ENCODE measurements at places on chromosomes 5 and 9. TPM values are rescaled to one million over a fixed set of nuclear protein-coding genes. Genes with fewer than 3 reads are reported as not detected.
A peak's percentile ranks its signal among the peaks of the same experiment; 100 is the strongest.

DNA sequence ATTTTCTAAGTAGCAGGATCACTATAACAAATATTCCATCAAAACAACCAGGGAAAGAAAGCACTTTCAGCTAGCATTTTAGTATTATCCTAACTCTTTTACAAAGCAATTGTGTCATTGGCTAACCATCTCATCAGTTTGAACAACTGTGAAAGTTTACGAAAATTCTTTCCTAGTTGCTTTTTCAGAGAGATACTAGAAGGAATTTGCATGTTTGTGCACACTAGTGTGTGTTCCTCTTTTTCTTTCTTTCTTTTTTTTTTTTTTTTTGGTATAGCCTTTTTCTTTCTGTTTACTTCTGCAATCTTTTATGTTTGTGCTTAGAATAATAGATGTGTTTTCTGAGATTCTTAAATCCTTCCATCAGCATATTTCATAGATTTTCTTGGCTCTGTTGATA lies 124.7 kb upstream of the SEMA6A start:
- no peak for DNase-seq
- no peak overlapping the region for H3K27ac ChIP-seq
- H3K27me3 ChIP-seq, result no peaks in the 10 kb centered on the region
- H3K4me1 ChIP-seq, result peaks cover 3% of the 10 kb centered on the region
- H3K36me3 ChIP-seq, result no peaks in the 10 kb centered on the region
- H3K4me3 ChIP-seq, result no peak overlapping the region

GRCh38 chr9:33320568-33321261 lies 30.4 kb downstream of the NFX1 start:
- peak overlapping the region; percentile 70 for H3K27ac ChIP-seq
- DNase-seq, result peak; percentile 16
- no peak overlapping the region for H3K4me3 ChIP-seq
- H3K27me3 ChIP-seq, result no peaks in the 10 kb centered on the region
- H3K36me3 ChIP-seq, result peaks cover 93% of the 10 kb centered on the region

DNA sequence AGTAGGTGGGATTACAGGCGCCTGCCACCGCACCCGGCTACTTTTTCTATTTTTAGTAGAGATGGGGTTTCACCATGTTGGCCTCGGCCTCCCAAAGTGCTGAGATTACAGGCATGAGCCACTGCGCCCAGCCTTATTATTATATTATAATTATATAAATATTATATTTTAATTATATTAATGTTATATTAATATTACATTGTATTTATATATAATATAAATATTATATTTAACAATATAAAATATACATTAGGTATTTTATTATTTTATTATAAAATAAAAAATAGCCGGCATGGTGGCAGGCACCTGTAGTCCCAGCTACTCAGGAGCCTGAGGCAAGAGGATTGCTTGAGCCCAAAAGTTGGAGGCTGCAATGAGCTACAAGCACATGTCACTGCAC lies 21.6 kb upstream of the GLDC start:
- DNase-seq, result no peak
- H3K27me3 ChIP-seq, result no peaks in the 10 kb centered on the region
- H3K4me3 ChIP-seq, result no peak overlapping the region

DNA sequence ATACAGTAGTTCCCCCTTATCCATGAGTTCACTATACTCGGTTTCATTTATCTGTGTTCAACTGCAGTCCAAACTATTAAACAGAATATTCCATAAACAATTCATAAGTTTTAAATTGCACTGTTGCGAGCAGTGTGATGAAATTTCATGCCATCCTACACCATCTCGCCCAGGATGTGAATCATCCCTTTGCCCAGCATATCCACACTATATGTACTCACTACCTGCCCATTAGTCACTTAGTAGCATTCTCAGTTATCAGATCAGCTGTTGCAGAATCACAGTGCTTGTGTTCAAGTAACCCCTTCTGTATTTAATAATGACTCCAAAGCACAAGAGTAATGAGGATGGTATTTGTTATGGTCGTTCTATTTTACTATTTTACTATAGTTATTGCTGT lies 51.5 kb downstream of the SHOC1 start:
- H3K27me3 ChIP-seq, result no peaks in the 10 kb centered on the region
- no peak overlapping the region for H3K27ac ChIP-seq
- DNase-seq, result no peak
- H3K4me3 ChIP-seq, result no peak overlapping the region
- H3K36me3 ChIP-seq, result no peaks in the 10 kb centered on the region

DNA sequence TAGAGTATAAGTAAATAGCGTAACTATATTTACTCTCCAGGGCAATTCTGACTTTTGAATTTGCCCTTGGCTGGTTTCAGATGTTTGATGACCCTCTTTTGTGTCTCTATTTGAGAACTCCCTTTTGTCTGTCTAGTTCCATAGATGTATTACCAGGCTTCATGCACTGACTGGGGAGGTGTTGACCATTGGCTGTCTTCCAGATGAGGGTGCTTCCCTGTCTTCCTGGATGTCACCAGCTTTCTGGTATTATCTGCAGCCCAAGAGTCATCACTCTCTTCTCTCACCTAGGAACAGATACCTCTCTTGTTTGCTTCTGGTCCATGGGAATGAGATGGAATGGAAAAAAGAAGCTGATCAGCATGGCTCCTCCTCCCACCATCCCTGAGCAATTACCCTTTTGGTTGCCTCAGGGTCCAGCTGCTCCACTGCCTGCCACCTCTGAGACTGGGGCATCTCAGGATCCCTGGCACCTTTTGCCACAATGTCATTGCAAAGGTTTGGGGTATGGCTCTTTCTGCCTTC lies 58.7 kb upstream of the TMED7 start:
- no peak overlapping the region for H3K4me3 ChIP-seq
- peaks cover 27% of the 10 kb centered on the region for H3K4me1 ChIP-seq
- DNase-seq, result no peak
- H3K27ac ChIP-seq, result no peak overlapping the region

DNA sequence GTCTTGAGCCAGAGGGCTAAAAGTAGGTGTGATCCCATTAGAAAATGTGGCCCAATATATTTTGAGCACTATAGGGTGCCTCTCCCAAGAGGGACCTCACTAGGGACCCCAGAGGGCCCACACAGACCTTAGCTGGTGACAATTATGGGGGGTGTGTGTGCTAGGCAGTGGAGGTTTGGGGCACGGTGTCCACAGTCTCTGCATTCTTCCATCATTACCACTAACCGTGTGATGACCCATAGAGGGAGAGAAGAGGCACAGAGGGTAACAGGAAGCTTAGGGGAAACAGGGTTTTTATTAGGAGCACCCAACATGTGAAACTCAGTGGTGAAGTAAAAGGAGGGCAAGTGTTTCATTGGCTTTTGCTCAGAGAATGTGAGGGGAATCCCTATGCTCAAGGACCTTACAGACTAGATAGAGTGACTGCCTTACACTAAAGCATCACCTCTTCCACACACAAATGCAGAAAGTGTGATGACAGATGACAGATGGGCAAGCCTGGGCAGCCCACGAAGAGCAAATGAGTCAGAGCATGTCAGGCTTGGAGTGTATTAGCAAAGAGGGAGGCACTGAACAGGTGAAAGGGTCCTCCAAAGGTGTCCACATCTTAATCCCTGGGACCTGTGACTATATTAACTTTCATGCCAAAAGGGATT lies 2.5 kb upstream of the ACTL7A start:
- H3K27me3 ChIP-seq, result no peaks in the 10 kb centered on the region
- H3K4me1 ChIP-seq, result no peaks in the 10 kb centered on the region
- H3K27ac ChIP-seq, result no peak overlapping the region
- H3K36me3 ChIP-seq, result no peaks in the 10 kb centered on the region

DNA sequence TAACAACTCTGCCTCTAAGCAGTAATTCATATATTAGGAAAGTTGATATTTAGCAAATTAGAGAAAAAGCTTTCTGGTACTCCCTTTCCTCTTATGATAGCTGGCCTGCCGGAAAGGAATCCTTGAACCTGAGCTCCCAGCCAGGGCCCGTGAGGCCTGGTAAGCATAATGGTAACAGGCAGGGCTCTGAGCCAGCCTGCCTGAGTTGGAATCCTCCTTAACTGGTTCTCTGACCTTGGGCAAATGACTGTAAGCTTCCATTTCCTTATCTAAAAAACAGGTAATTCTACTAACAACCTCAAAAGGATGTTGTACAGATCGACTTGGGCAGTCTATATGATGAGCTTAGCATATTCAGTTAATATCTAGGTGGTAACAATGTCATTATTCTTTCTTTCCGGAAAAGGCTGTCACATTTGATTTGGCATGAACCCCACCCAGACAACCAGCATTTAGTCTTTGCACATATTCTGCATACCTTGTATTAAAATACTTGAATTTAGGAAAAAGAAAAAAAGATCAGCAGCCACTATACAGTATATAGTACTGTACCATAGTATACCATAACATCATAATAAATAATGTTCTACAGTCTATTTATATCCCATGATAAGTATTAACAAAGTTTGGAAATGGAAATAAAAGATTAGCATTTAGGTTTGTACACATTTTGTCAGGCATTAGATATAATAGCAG lies 55.7 kb upstream of the MAP3K1 start:
- H3K27ac ChIP-seq, result no peak overlapping the region
- H3K4me3 ChIP-seq, result no peak overlapping the region
- DNase-seq, result no peak
- H3K36me3 ChIP-seq, result no peaks in the 10 kb centered on the region
- no peaks in the 10 kb centered on the region for H3K4me1 ChIP-seq

DNA sequence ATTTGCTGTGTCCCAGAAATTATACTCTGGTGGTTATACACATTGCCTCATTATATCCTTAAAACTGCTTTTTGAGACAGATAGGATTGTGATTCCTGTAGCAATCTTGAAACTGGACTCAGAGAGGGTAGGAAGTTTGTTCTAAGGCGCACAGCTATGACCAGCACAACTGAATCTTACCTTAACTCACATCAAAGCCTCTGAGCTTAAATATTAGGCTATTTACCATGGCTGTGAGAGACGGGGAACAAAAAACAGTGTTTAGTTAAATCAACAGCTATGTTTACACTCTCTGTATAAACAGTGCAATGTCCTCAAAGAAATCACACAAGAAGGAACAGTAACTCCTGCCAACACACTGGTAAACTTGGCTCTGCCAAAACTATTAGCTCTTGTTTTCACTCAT lies 50.9 kb upstream of the TUT7 start:
- H3K4me1 ChIP-seq, result no peaks in the 10 kb centered on the region
- no peak for DNase-seq
- H3K27ac ChIP-seq, result no peak overlapping the region
- H3K27me3 ChIP-seq, result no peaks in the 10 kb centered on the region
- no peaks in the 10 kb centered on the region for H3K36me3 ChIP-seq
- no peak overlapping the region for H3K4me3 ChIP-seq

DNA sequence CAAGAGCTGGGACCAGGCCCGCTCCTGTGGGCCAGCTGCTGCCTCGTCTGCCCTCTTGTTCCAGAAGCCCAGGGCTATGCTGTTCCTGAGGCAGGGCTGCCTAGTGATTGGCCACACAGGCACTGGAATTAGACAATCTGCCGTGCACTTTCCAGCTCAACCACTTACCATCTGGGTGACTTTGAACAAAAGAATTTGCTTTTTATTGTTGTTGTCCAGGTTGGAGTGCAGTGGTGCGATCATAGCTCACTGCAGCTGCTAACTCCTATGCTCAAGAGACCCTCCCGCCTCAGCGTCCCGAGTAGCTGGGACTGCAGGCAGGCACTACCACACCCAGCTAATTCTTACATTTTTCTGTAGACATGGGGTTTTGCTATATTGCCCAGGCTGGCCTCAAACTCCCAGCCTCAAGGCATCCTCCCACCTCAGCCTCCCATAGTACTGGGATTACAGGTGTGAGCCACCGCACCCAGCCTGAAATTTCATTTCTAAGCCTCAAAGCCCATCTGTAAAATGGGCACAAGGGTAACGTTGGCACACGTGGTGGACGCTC lies 1.2 kb upstream of the NEK6 start:
- no peak overlapping the region for H3K4me3 ChIP-seq
- no peaks in the 10 kb centered on the region for H3K27me3 ChIP-seq
- peaks cover 17% of the 10 kb centered on the region for H3K4me1 ChIP-seq
- no peaks in the 10 kb centered on the region for H3K36me3 ChIP-seq
- no peak for DNase-seq

GRCh38 chr9:101014566-101014965 lies 14.0 kb upstream of the PLPPR1 start:
- no peak overlapping the region for H3K27ac ChIP-seq
- H3K4me3 ChIP-seq, result no peak overlapping the region
- no peaks in the 10 kb centered on the region for H3K27me3 ChIP-seq
- H3K36me3 ChIP-seq, result no peaks in the 10 kb centered on the region

DNA sequence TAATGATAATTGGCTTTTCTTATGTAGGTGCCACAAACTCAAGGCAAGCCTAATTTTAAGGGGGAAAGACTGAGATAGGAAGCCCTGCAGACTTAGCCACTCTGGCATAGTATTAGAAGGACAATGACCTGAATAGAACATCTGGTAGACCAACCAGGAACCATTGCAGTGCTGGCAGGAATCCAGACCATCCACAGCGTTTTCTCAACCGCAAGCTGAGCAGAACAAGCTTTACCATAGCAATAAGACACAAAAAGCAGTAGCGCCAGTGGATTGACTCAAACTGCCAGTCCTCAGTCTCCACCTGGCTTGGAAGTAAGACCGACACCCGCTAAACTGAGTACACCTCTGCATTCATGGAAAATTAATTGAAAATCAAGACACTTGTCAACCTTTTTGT lies 141.3 kb upstream of the LPAR1 start:
- no peaks in the 10 kb centered on the region for H3K36me3 ChIP-seq
- H3K4me1 ChIP-seq, result peaks cover 7% of the 10 kb centered on the region
- H3K27ac ChIP-seq, result no peak overlapping the region
- no peak for DNase-seq
- H3K27me3 ChIP-seq, result no peaks in the 10 kb centered on the region

CCDC112 gene
- total RNA-seq, result 5.7 TPM

RORB gene
- 3.6 TPM for total RNA-seq

GPX8 gene
- 17.3 TPM for total RNA-seq
